Cortex of kidney (tissue), 1 donor: ENCODE measurements at places on chromosomes 2 and 18.

- no peak for DNase-seq
These were observed 49.9 kb upstream of the RNU4ATAC start for GRCh38 chr2:121480826-121481225.

GRCh38 chr18:5620289-5620688 lies 76.5 kb upstream of the EPB41L3 start:
- DNase-seq = no peak

- no peak for DNase-seq
These were observed 145.4 kb downstream of the FAM210A start for GRCh38 chr18:13580991-13581390.

DNA sequence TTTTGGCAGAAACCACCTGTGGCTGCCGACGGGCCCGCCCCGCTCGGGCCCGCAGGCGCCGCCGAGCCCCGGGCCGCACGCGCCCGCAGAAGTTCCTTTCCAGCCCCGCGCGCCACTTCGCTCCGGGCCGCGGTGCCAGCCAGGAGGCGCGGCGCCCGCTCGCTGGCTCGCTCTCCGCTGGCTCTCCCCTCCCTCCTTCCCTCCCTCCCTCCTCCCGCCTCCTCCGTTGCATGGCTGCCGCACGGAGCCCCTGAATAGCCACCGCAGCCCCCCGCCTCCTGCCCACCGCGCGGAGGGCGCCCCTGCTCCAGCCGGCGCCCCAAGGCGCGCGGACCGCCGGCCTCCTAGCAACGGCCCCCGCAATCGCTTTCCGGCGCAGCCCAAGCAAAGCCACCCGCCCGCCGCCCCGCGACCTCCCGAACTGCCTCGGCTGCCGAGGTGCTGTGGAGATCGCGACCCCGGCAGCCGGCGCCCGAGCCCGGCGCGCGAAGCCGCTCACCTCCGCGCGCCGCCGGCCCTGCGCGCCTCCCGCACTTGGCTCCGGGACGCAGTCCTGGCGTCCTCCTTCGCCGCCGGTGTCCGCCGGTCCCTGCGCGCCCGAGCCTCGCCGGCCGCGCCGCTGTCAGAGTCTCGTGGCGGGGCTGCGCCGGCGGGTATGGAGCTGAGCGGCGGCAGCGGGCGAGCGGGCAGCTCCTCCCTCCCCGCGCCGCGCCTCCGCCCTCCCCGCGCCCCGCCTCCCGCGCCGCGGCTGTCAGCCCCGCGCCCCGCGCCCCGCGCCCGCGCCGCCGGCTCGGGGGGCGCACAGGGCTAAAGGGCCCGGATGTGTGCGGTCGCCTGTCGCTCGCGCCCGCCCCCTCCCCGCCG lies at the start of gene ZBTB7C:
TSS of gene ZBTB7C (minus strand) at position 657 of the 864 bp plus-strand sequence.
- no peak for DNase-seq

DNA sequence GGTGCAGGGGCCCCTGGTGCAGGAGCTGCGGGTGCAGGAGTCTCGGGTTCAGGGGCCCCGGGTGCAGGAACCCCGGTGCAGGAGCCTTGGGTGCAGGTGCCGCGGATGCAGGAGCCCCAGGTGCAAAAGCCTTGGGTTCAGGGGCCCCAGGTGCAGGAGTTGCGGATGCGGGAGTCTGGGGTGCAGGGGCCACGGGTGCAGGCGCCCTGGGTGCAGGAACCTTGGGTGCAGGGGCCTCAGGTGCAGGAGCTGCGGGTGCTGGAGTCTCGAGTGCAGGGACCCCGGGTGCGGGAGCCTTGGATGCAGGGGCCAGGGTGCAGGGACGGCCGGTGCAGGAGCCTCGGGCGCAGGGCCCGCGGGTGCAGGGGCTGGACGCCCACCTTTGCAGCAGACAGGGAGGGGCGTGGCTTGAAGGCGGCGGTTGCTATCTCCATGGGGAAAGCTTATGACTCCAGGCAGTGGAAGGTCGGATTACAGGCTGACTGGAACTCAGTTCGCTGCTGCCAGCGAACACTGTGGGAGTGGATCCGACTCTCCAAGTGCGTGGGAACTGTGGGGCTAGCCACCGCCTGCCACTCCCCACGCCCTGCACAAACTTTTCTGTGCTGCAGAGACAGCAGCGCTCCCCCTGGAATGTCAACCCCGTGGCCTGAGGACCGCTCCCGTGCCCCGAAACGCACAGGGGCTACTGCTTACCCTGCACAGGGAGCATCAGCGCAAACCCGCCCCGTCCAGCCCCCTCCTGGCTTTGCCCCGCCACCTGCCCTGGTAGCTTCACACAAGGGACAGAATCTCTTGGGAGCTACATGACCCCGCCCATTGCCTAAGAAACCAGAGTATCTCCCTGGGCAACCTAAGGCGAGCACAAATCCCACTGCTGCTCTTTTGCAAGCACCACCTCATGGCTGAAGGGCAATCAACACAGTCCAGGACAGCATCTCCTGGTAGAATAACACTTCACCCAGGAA lies 40.3 kb downstream of the COPS9 start:
- no peak for DNase-seq

- DNase-seq = no peak
These were observed 22.9 kb downstream of the DARS1 start for GRCh38 chr2:135962366-135963123.

GRCh38 chr2:144659731-144660275 lies 139.9 kb upstream of the ZEB2 start:
- DNase-seq = no peak

DNA sequence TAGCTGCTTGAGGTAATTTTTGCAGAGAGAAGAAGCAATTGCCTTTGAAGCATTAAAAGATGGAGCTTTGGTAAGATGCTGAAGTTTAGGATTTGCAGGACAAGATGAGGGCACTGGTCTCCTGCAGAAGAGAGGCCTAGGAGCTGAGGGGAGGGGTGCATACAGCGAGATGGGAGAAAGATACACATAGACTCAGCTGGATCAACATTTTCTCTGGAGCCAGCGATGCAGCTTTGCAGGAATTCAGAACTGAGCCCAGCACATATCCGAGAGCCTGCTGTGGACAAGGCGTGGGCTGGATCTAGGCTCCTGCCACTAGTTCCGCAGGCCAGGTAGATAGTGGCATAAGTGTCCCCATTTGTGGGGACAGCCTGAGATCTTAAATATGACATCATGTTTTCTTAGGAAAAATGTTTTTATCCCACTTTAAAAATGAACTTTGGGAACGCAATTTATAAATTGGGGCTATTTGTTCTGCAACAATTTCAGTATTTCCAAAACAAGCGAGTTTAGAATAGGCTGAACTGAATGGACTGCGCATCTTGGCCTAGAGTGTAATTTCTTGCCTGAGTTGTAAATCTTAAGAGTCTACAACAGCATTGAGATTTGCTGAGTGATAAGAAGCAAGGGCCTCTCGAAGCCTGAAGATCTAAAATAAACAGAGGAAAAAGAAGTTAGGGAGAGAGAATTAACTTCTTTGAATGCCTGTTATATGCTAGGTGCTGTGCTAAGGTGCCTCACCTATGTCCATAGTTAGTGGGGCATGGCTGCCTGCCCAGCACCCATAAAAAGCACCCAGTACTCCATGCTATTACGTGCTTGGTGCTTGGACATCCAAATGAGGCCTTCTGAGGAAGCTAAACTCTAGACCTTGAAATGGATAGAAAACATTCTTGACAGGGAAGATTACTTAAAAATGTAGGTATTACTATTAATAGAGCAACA lies 17.3 kb downstream of the GRHL1 start:
- no peak for DNase-seq
